ENCODE measurements at places on chromosomes 11 and 22. TPM values are rescaled to one million over a fixed set of nuclear protein-coding genes. Genes with fewer than 3 reads are reported as not detected.

DNA sequence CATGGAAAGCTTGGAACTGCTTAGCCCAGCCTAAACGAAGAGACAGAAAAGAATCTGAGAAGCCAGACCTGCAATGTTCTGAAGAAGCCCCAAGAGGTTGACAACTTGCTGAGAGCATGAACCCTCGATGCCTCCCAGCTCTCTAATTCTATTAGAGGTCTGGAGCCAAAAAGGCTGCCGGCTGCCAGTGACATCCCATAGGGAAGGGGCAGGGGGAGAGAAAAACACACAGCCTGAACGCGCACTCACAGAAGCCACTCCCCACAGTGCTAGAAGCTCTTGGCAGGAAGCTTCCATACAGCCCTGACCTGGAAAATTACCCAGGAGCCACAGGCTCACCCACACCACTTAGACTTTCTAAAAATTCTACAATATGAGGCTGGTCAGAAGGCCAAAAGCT lies 18.3 kb downstream of the POLDIP3 start:
- no peak for DNase-seq

DNA sequence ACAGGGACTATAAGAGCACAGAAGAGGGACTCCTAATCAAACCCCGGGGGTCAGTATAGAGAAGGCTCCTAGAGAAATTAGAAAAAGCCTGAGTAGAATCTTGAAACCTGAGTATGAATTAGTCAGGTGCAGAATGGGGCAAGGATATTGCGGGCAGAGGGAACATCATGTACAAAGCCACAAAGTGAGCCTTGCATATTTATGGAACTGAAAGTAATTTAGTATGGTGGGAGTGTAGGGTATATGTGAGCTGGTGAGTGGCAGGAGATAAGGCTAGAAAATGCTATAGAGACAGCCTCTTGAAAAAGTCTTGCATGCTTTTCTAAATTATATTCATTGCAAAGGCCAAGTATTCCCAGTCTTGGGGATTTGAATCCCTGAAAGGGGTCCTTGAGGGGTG lies 93.7 kb downstream of the STIM1 start:
- DNase-seq: no peak

GRCh38 chr22:26812731-26813130 lies 155.3 kb downstream of the MIAT start:
- DNase-seq: no peak

DNA sequence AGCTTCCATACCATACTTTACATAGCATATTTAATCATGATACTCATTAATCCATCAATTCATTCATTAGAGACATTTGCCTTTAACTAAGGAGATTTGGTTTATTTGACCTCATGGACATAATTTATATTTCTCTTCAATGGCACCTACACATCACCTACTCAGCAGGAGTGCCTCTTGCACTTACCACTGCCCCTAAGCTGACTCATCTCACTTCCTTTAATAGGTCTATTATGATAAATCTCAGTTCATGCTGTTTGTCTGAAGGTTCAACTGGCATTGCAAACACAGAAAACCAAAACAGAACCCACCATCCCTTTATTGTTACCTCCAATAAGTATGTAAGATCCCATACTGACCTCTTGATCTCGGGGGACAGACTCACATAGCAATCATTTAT lies 186.7 kb downstream of the LUZP2 start:
- DNase-seq: no peak

DNA sequence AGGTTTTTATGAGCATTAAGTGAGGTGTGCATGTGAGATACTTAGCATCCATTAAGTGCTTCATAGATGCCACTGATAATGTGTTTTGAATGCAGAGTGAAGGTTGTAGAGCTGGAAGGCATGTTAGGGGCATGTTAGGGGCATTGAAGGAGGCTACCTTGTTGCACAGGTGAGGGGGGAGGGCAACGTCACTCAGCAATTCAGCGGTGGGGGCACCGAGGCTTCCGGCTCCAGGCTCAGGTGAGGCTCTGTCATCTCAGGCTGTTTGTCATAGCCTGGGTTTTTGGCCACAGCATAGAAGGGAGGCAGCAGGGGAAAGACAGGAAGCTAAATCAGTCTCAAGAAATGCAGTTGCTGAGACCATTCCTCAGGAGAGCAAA lies 299.0 kb downstream of the NTM start:
- DNase-seq: no peak

GRCh38 chr11:64996710-64997380 lies at the start of gene BATF2:
Gene BATF2, minus strand, starts transcription at chr11:64996971. Its CDS starts 57 bp downstream, at chr11:64996914.
- DNase-seq: peak; percentile 91

GRCh38 chr11:15101072-15101709 lies 13.5 kb upstream of the INSC start:
- DNase-seq: peak; percentile 88

Gene PPP1R14B
- 74.5 TPM for total RNA-seq

Gene MMP12
- total RNA-seq: not detected

Gene GLYATL1
- total RNA-seq: not detected
